ELR (cell line): ENCODE measurements at places on chromosomes 2 and 18.

- DNase-seq: no peak
Measured at GRCh38 chr18:74411475-74411874, 45.6 kb downstream of the DIPK1C start.

- no peak for DNase-seq
Measured at GRCh38 chr2:204715361-204715760, 170.1 kb downstream of the PARD3B start.

- peak; percentile 74 for DNase-seq
Measured at GRCh38 chr2:20015482-20016083, 3.1 kb upstream of the MATN3 start.

GRCh38 chr2:45006041-45006941, 3.0 kb downstream of the SIX2 start:
- DNase-seq: no peak

GRCh38 chr2:196610796-196611195, 28.7 kb upstream of the CCDC150 start:
- no peak for DNase-seq

DNA sequence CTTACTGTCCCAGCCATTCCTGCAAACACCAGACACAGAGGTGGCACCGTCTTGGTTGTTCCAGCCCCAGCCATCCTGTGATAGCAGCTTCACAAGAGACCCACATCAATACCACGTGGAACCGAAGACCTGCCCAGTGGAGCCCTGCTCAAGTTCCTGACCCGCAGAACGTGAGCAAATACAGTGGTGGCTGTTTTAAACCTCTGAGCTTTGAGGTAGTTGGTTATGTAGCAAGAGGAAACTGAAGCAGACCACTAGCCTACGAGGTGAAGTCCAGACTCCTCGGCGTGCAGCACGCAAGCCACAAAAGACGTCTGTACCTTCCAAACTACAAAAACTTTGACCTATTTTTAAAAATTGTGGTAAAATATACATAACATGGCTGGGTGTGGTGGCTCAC, 96.1 kb upstream of the ODC1 start:
- DNase-seq: peak; percentile 49

DNA sequence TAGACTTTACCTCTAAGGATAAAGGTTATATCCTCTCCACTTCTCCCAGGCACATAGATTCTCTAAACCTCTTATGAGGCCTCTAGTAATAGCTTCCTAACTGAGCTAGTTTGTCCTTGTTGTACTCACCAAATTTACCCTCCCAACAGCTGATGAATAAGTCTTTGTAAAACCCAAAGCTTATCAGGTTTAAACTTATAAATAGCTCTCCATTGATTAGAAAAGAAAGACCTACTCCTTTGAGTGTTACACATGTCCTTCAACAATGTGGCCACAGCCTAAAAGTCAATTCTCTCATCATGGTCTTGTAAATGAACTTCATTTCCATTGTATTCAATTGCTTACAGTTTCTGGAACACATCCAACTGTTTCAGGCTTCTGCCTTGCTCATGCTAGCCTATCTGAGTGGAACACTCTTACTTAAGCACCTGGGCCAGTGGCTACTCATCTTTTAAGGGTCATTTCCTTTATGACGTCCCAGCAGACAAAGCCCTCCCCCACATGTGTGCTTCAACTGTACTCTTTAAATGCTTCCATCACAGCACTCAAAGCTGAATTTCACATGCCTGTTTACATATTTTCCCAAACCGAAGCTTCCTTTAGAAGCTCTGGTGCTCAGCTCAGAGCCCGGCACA, 131.6 kb downstream of the CDH2 start:
- DNase-seq: peak; percentile 59

DNA sequence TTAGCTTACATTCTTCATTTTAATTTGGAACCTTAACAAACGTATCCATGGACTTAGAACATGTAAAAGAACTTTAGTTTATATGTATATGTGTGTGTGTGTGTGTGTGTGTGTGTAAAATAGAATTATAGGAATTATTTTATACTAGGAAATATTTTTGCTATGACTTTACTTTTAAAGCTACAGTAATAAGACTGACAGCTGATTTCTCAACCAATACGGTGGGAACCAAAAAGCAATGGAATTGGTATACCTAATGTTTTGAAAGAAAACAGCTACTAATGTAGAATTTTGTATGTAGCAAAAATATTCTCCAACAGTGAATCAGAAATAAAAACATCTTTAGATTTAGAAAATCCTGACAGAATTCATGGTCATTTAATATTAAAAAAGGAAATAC, 146.5 kb upstream of the ARL4C start:
- DNase-seq: peak; percentile 35

- DNase-seq: no peak
Measured at GRCh38 chr2:238032755-238033337, 28.0 kb upstream of the SCLY start.

DNA sequence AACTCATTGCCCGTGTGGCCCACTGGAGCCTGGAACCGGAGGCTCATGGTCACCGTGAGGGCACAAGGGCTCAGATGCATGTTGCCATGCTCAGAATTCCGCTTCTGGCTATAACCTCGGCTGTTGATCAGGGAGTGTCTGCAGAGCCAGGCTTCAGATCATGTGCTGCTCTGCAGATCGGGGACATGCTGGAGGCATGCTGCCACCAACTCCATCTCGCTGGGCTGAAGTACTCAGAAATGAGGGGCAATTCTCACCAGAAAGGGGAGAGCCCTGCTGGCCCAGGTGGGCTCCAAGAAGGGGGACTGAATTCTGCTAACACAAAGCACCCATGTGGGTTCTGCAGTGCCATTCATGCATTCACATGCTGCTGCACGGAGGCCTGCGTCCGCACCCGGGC, 269.2 kb upstream of the PXDN start:
- DNase-seq: no peak

DNA sequence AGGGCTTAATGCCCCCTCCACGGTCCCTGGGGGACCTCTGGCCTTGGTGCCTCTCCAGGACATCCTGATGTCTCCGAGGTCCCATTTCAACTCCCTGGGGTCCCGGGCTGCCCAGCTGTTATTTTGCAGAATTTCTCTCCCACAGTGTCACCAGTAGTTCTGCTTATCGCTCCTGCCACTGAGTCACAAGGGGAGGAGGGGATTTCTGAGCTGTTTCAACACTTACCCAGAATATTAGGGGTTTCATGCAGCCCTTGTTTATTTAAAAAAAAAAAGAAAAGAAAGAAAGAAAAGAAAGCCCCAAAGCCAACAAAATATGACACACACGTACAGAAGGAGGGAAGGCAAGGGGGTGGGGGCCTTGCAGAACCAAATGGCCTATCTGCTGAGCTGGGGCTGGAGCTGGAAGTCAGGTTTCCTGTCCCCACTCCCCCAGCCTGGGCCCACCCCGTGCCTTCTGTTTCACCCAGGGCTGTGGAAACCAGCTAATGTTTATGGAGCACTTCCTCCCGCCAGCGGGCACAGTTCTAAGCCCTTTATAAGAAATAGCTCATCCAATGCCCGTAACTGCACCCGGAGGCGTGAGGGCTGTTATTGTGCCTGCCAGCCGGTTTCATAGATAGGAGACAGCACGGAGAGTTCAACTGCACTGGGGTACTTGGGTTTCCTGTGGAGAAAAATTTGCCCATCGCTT, 8.4 kb upstream of the ARID5A start:
- peak; percentile 22 for DNase-seq

DNA sequence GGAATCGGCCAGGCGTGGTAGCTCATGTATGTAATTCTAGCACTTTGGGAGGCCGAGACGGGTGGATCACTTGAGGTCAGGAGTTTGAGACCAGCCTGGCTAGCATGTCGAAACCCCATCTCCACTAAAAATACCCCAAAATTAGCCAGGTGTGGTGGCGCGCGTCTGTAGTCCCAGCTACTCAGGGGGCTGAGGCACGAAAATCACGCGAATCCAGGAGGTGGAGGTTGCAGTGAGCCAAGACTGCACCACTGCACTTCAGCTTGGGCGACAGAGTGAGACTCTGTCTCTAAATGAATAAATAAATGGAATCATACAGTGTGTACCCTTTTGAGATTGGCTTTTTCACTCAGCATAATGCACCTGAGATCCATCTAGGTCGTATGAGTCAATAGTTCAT, 19.4 kb upstream of the TTC39C start:
- no peak for DNase-seq

GRCh38 chr2:54402350-54402749, 53.8 kb upstream of the SPTBN1 start:
- DNase-seq: peak; percentile 68

DNA sequence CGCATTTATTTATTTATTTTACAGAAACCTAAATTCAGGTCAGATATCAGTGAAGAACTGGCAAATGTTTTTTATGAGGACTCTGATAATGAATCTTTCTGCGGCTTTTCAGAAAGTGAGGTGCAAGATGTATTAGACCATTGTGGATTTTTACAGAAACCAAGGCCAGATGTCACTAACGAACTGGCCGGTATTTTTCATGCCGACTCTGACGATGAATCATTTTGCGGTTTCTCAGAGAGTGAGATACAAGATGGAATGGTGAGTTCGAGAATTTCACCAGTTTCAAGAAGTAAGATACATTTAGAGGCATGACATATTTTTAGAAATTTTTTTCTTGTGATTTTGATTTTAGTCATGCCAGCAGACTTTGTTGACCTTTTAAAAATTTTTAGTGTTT, 4.6 kb downstream of the CDCA7 start:
- DNase-seq: no peak

- DNase-seq: peak; percentile 52
Measured at GRCh38 chr2:131431336-131431735, 44.6 kb upstream of the TUBA3D start.

GRCh38 chr2:48601349-48601748, 16.3 kb upstream of the GTF2A1L start:
- DNase-seq: peak; percentile 35

DNA sequence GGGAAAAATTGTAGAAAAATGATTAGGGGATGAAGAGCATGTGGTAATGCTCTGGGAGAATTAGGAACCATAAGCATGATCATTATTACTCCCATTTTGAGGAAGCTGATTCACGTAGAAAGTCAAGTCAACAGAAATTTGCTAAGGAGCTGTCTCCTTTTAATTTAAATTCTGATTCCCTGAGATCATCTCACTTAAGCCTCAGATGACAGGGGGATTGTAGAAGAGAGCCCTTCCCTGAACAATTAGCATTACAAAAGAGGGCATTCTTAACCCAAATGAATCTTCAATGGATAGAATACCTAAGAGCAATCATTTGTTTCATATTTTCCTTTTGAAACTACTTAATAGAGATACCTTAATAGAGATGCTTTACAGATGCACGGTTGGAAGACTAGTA, 267.9 kb downstream of the NYAP2 start:
- no peak for DNase-seq

DNA sequence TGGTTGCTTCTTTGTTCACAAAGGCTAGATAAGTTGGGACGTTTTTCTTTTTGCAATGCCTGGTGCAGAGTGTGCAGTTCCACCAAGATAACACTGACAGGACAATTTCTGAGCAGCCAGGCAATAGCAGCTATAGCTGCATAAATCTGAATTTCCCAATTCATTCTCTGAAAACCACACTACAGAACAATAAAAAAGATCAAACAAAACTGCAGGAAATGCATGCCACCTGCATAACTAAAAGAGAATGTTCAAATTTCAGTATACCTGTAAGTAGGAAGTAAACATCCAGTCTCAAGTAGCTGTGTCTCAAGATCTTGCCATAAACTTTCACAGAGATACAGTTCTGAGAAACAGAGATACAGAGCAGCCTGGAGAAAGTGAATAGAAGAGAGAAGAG, 5.3 kb upstream of the KCTD18 start:
- DNase-seq: no peak

- no peak for DNase-seq
Measured at GRCh38 chr2:27989149-27989548, 98.6 kb downstream of the BABAM2 start.

DNA sequence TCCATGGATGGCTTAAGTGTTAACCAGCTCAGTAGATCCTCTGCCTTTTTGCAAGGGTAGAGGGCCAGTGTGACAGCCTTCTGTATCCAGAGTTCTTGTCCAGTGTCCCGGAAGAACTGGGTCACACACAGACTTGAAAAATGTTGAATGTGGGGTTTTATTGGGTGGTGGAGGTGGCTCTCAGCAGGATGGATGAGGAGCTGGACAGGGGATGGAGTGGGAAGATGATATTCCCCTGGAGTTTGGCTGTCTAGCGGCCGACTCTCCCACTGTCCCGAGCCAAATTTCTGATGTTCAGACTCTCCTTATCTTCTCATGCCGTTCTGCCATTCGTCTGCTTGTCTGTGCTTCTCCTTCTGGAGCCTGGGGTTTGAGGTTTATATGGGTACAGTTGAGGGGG, 72.6 kb downstream of the MYO3B start:
- no peak for DNase-seq

DNA sequence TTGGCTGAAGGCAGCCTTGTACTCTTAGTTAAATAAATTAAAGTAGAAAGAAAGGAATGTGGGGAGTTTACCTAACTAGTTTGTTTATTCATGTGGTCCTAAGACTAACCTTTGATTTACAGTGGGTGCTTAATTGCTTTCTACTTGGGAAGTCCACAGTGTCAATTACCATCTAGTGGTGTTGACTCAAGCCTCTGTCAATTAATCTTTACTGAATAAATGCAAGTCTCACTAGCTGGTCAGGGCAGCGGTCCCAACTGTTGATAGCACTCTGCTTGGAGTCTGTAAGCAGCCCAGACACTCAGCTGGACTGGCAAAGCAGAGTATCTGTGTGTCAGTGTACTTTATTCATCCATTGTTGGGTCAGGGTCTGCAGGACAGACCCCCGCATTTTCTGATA, 15.8 kb downstream of the ZNF514 start:
- no peak for DNase-seq

GRCh38 chr2:196927376-196928225, 1.1 kb upstream of the PGAP1 start:
- DNase-seq: peak; percentile 75

DNA sequence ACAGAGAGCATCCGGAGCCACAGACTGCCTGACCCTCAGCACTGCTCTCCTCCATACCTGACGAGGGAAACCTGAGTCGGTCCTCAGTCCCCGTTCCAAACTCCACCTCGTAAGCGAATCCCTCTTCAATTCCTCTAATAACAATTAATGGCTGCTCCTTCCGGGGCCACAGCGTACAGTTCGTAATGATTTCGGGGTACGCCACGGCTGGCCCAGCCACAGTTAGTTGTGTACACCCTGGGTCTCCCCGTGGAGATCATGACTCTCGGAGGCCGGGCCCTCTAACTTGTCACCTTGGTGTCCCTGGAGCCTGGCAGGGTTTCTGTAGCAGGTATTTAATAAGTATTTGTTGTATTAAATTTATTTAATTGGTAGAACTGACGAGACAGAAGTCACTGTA, 121.5 kb downstream of the EIPR1 start:
- no peak for DNase-seq

DNA sequence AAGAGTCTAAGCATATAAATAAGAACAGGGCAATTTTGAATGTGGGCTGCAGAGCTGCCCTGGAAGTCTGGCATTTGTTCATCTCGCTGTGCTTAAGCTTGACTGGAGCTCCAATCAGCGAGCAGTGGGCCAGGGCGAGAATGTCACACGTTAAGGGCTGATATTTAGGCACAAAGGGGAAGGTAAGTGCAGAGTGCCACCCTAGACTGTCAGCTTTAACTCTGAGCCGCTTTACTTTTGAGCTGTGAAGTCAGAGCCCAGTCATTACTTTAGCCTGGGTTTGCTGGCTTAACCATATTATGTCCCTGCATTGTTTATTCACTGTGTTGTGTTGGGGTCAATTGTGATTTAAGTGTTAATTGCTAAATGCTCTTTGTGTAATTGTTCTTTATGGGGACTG, 236.1 kb upstream of the SIX3 start:
- no peak for DNase-seq

- DNase-seq: peak; percentile 100
Measured at GRCh38 chr18:8800445-8800844, 95.1 kb downstream of the MTCL1 start.
